ENCODE measurements at places on chromosomes 12 and 14. TPM values are rescaled to one million over a fixed set of nuclear protein-coding genes. Genes with fewer than 3 reads are reported as not detected.

DNA sequence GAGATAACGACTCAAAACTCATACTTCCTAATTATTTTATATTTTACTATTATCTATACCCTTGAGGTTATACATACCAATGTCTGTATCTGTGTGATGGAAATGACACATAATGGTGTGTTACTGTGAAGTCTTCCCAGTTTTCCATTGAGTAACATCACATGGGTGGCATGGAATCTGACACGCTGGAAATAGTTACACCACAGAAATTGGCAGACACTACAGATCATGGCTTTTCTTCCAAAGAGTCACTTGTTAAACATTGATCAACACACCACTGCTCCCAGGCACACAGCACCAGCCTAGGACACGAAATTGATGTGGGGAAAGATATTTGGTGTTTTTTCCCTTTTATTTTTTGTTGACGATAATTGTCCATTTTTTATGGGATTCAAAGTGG is 33.0 kb upstream of the VWF start:
- no peak for DNase-seq

DNA sequence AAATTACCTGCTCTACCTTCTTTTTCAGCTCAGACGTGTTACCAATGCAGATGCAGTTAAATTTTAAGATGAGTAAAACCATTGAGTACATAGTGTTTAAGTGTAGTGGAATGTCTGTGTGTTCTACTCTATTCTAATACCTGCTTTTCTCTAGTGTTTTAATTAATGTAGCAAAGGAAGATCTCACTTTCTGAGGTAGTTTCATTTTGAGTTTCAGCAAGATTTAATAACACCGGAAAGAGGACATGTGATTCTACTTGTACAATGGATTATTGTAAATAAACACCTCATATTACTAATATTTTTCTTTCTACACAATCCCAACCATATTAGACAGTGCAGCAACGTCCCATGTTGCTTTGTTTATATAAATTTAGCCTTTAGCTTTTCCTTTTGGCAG is 315.4 kb downstream of the RAD51B start:
- no peak for DNase-seq

DNA sequence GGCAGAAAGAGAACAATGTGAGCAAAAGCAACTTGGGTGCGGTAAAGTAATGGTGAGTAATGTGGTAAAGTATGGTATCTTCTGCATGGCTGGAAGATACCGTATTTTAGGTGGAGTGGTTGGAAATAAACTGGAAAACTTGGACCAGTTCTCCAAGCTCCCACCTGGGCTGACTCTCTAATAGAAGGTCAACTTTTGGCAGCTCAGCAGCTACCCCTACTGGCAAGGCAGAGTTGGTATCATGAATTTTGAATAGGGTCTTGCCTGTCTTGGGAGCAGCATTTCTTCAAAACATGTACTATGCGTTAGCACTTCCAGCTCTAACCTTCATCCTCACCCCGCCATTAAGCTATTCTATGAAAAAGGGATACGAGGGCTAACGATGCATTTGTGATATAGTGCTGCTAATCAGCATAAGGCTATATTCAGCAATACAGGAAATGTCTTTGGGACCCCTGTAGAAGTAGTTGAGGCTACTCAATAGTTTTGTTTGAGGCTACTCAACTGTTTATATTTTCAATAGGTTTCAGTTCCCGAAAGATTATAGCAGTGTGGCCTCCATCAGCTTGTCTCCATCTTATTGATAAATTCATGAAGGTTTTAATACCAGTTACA is 276.3 kb upstream of the FAR2 start:
- DNase-seq, result peak; percentile 100

GRCh38 chr12:67434671-67435370 is 165.7 kb downstream of the CAND1 start:
- peak; percentile 92 for DNase-seq

- peak; percentile 53 for DNase-seq
Measured at GRCh38 chr12:108237272-108237671, 101.8 kb downstream of the CMKLR1 start.

DNA sequence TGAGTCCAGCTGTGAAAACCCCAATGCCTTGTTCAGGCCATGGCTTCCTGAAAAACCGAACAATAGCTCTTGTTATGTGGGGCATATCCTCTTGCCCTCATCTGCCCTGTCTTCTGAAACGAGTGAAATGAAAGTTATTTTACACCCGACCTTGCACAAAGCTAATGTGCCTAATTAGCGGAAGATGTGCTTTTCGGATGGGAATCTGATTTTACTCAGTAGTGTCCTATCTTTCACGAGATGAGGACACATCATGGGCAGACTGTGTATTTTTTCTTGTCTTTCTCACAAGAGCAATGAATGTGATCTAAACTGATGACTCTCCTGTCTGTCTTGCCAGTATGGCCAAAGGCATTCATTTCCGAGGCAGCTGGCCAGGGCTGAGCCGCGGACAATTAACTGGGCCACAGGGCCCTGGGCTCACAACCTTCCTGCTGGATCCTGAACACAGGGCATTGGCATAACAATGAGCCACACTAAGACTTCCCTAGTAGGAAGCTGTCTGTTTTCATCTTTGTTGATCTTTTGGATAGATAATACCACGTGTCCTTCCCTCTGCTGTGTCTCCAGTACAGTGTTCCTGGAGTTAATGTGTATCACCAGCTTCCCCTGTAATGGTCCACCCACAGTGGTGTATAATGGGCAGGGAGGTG is 86.0 kb upstream of the HIF1A start:
- DNase-seq, result peak; percentile 87

DNA sequence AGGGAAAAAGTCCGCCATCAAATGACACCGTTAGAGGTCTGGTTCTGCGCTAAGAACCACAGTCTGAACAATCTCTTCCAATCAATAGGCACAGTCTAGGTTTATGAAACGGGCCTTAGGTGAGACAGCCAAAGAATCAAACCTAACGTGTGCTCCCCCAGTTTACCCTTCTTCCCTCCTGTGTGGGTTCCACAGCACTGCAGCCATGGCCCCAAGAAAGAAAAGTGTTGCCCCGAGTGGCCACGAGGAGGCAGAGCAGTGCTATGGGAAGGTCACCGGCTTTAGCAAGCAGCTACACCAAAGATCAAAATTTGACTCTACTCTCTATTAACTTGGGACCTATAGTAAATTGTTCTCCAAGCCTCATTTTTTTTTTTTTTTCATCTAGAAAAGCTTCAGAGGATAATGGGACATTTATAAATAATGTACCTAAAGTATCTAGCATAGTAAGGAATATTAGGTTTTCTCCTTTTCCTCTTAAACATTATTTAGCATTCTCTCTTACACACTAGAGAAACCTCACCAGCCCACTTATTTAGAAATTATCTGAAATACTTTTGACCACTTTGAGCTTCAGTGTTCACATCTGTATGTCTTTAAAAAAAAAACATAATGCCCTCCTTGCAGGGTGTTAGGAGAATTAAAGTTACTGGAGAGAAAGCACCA is 70.2 kb upstream of the GPHB5 start:
- peak; percentile 78 for DNase-seq

DNA sequence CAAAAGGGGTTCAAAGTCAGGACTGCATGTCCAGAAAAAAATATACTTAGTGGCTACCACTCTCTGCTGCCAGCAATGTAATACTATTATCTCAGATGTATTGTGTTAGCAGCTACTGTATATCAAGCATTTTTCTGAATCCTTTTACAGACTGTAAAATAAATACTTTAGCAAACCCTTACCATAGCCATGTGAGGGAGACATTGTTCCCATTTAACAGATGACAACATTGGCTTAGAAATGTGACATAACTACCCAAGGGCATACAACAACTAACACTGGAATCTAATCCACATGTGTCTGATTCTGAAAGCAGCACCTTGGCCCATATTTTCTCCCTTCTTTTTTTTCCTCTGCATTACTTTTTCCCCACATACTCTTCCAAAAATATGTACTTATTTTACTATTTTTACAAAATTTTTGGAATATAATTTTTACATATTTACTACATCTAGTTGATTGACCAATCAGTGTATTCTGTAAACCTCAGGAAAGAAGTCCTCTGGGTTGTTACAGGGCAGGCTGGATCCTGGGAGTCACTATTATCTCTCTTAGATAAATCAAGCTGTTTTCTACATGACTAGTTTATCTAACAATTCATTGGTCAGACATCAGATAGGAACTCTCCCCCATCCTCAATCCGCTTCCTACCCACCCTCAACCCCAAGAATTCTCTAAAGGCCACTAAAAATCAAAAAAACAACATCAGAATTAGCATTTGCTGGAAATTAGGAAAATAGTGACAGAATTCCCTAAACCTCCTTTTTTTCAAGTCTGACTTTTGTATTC is 154.1 kb downstream of the BTG1 start:
- DNase-seq, result peak; percentile 16

DNA sequence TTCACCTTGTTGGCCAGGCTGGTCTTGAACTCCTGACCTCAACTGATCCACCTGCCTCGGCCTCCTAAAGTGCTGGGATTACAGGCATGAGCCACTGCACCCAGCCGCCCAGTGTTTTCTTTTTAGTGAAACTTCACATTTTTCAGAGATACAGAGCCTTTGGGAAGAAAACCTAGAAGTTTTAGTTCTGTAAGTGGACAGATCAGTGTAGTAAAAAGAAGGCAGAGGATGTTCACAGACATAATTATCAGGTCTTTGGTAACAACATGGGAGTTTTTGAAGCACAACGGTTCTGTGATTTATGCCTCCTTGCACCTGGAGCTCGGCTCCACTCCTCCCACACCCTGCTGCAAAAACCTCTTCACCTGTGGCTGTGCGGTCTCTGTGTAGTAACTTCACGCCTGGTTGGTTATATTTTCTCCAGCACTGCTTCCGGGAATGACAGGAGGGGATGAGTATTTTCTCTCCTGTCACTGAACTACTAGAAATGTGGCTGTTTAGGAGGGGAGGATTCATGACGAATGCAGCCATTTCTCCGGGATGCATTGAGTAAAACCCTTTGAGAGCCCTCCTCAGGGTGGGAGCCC is 67.0 kb downstream of the ARF6 start:
- no peak for DNase-seq

- peak; percentile 20 for DNase-seq
Measured at GRCh38 chr12:1655225-1655788, 26.3 kb downstream of the WNT5B start.

DNA sequence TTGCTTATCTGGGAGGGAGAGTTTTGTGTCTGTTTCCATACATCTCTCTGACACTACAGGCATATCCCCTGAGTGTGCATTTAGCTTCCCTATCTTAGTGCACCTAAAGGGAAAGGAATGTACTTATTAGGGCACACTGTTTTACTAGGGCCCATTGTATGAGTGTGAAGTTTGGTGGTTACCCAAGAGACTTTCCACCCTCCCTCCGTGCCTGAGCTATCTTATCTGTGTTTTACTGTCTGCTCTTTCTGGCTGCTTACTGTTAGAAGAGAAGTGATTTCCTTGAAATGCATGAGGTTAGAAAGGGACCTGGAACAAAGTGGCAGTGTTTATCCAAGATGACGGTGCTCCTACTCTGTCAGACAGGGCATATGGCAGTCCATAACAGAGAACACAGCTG is 8.5 kb upstream of the SVOP start:
- no peak for DNase-seq

DNA sequence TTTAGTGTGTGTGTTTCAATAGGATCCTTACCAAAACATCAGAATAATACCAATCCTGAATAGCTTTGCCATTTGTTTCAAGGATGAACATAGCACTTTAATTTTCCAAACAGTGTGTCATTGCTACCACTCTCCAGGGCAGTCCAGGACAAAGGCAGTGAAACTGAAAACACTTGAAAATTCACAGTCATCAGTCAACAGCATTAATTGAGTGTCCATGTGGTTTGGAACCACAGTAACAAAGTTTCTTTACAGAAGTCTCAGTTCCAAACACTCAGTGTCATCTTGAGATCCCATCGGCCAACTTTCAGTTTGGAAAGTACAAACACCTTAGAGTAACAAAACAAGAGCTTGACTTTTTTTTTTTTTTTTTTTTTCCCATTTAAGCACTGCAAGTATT is 228.4 kb upstream of the SOX5 start:
- DNase-seq, result no peak

GRCh38 chr12:41552588-41552987 is 364.5 kb downstream of the PDZRN4 start:
- DNase-seq, result peak; percentile 12

GRCh38 chr12:82182601-82183190 is 175.5 kb downstream of the CCDC59 start:
- peak; percentile 4 for DNase-seq

- no peak for DNase-seq
Measured at GRCh38 chr14:57495416-57495815, 1.8 kb upstream of the CCDC198 start.

DNA sequence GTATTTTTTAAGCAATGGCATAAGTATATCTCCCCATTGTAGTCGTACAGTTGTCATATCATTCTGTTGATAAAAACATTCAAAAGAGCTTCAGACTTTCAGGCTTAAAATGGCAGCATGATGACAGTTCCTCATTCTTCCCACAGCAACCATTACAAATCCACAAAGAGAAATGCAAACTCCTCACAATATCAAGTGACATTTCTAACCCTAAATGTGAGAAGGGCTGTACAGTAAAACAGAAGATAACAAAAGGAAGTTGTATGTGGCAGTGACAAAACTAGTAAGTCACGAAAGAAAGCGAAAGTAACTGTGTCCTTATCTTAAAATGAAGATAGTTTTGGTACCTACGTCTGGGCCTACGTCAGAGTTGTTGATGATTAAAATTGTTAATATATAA is 46.7 kb downstream of the GXYLT1 start:
- no peak for DNase-seq

DNA sequence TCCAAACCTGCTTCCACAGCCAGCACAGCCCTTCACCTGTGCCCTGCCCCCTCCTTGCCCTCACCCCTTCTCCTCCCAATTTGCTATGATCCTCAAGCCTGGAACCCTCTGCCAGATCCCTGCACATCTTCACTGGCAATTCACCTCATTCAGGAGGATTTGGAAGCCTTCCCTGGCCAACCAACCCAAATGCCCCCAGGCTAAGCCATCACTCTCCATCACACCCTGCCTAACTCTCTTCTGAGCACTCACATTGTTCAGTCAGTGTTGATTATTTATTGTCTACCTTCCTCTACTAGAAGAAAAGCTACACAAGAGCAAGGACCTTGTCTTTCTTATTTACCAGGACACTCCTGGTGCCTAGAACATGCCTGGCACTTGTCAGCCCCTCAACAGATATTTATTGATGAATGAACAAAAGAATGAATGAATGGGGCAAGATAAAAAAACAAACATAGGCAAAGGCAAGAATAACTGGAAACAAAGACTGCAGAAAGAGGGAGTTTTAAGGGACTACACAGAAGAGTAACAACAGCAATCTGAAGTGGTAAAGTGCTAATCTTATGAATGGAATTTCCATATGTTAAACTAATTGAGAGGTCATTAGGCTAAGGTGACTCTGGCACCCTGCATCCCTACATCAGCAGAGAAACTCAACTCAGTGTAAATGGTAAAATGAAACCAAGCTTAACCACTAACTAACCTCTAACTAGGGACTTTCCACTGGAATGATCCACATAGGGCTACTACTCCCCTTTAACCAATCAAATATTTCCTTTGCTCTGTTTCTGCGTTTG is 33.4 kb downstream of the TMTC1 start:
- DNase-seq, result no peak

Gene CCDC38
- not detected for total RNA-seq

Gene PRKD1
- 3.0 TPM for total RNA-seq

Gene NID2
- total RNA-seq, result 2.5 TPM

Gene FAM90A1
- not detected for total RNA-seq
